ENCODE measurements at places on chromosomes 1 and 21. TPM values are rescaled to one million over a fixed set of nuclear protein-coding genes. Genes with fewer than 3 reads are reported as not detected.

DNA sequence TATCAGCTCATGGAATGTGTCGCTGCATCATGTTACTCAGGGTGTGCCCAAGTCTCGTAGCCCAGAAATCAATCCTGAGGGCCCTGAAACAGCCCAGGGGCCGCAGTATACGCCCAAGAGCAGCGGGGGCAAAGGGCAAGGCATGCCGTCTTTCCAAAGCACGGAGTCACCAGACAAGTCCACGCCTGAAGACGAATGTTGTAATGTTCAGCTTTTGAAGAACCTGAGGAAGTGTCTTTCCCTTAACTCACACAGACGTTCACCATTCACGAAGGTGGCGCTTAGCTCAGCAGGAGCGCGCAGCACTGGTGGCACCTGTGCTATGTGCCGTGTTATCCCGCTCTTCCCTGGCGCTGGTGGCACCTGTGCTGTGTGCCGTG, 18.8 kb upstream of the PWP2 start:
- peak; percentile 33 for DNase-seq

- no peak for DNase-seq
These were observed 11.3 kb downstream of the NIPAL3 start for GRCh38 chr1:24426744-24427544.

The S100A7 gene
- 107 TPM for total RNA-seq

DNA sequence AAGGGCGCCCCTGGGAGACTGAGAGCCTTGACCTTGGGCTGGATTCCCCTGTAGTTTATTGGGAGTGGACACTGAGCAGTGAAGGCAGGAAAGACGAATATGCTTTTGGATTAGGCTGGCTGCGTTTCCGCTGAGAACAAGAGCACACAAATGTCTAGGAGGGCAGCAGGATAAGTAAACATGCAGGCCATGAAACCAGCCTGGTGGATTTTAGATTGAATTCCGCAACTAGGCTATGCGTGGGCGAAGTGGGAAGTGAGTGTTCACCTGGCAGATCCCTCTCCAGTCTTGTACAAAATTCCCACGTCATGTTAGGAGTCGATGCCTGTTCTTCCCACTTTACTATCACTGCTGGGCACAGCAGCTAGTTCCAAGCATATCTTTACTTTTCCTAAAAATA, 21.4 kb upstream of the KCNJ6 start:
- DNase-seq: no peak

DNA sequence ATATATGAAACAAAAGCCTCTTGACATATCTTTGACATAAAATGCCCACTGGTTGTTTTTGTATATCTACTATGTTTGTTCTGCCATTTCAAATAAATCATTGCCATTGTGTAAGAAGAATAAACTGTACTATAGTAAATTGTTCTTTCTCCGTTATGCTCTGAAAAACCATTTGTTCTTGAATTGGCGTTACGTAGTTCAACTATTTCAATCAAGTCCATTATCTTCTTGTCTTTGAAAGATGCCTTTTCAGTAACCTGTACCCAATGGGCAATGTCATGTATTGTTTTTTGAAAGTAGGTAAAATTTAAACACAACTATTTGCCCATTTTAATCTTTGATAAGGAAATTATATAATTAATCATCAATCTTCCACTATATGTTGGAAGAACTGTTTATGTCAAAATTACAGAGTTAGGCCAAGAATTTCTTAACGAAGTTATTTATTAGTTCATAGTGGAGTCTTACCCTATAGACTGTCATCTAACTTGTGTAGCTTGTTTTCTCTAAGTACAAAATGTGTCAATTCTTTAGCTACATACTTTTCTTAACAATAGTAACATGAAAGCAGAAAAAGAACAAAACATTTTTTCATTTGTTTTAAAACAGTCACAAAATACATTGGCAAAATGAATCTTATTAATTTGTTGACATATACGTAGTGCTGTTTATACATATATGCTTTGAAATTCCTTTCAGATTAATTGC, 294.8 kb downstream of the PTPRC start:
- no peak for DNase-seq

The SV2A gene
- 0.81 TPM for total RNA-seq

- DNase-seq: no peak
These were observed 486 bp downstream of the NIPAL3 start for GRCh38 chr1:24415910-24416665.

- no peak for DNase-seq
These were observed 8.9 kb downstream of the CASP9 start for GRCh38 chr1:15515022-15515663.

The OLFML3 gene
- 17.2 TPM for total RNA-seq

GRCh38 chr1:180238675-180239074, 8.6 kb downstream of the LHX4 start:
- DNase-seq: no peak

DNA sequence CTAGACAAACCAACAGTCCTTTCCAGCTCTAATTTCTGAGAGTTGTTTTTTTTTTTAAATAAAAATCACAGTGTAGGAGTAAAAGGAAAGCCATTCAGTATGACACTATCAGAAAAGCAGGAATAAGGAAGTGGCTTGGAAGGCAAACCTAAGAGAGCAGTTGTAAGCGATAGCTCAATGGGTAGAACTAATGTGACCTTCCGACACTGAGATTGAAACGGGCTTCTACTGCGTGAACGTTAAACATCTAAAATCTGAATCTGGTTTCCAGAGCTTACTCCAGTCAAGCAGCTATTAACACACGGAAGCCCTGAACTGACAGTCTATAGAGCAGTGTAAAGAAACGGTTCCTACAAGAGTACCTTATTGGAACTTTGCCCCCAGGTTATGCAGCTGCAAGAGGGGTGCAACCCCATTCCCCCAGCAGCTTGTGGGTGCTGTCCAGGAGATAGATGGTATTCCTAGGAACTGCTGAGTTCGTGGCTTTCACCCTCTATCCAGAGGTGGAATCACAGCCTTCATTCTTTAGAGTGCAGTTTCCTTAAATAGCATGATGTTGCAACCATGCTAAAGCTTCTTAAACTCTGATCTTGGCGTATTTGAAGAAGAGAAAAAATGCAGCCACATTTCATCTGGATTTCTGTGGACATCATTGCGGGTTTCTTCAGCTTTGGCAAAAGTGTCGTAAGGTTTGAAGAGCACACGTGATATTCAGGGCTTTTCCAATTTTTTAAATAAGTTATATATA, 3.3 kb upstream of the IRF2BP2 start:
- no peak for DNase-seq

The GPR61 gene
- not detected for total RNA-seq

GRCh38 chr1:161162052-161162451, 2.8 kb downstream of the USP21 start:
- DNase-seq: peak; percentile 34

DNA sequence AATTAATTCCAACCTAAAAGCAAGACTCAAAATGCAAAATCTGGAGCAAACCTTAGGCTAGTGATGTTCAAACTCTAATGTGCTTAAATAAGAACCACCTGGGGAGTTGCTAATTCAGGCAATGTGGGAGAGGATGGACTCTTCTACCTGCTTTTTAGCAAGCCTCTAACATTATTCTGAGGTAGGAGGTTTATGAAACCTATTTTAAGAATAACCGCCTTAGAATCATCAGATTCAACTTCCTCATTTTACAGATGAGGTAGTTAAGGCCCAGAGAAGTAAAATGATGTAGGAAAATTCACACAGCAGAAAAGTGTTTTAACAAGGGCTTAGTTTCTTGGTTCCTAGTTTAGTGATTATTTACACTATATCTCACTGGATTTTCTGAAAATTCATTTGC, 8.6 kb upstream of the NTNG1 start:
- DNase-seq: no peak

The NCAM2 gene
- 0.95 TPM for total RNA-seq

GRCh38 chr1:230265200-230266115, 160.7 kb downstream of the PGBD5 start:
- peak; percentile 65 for DNase-seq

DNA sequence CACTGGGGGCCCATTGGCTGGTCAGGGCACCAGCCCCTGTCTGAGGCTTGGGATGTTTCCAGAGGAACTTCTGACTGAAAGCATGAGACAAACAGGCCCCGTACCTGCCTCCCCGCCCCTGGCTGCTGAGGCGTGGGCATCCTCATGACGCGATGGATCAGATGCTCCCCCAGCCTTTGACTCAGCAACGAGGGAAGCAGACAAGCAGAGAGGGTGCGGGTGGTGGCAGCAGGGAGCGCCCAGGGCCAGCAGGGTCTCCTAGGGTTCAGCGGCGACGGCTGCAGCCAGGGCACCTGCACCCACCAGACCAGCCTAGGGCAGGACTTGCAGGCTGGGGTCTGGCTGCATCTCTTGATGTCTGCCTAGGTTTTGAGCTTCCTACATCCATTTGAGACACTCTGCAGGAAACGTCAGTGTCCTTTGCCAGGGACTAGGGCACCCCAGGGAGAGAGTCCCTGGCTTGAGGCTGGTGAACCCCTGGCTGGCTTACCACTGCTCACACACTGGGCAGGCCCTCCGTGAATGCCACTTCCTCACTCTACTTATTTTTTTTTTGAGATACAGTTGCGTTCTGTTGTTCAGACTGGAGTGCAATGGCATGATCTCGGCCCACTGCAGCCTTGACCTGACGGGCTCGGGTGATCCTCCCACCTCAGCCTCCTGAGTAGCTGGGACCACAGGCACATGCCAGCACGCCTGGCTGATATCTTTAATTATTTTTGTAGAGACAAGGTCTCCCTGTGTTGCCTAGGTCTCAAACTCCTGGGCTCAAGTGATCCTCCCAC, 63.3 kb downstream of the DHRS3 start:
- peak; percentile 62 for DNase-seq

DNA sequence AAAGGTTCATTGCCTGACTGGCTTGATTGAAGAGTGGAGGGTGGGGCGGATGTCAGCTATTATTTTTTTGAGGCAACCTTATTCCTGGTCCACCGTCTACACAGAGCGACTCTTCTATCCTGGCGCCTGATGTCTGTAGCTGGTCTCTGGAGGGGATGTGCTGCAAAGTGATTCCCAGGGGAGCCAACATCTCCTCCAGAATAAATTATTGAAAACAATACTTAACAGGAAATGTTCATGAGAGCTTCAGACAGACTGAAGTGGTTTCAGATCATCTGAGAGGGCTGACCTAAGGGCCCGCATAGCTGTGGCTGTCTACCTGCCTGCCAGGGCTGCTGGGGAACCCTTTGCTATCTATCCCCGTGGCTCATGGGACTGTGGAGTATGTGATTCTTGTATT, 66.7 kb downstream of the TEX35 start:
- no peak for DNase-seq

The OR2AK2 gene
- total RNA-seq: not detected

- peak; percentile 70 for DNase-seq
These were observed 56.8 kb downstream of the GLIS1 start for GRCh38 chr1:53681977-53682685.

GRCh38 chr1:4344065-4344732, 310.2 kb upstream of the AJAP1 start:
- no peak for DNase-seq

DNA sequence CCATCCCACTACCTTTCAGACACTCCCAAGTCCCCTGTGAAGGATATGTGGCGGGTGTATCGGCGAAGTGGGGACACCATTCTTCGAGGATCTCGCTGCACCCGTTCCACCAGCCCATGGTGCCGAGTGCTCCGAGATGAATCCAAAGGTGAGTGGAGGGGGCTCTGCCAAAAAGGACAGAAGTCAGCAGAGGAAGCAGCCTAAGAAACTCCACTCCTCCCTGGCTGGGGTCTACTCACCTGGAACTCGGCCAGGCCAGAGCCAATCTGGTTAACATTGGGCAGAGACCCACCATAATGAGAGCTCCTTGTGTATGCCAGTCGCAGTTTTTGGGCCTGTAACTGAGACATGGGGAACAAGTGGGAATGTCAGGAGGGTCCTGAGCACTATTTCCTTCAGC, 3.6 kb downstream of the CRTC2 start:
- no peak for DNase-seq

- no peak for DNase-seq
These were observed 103.2 kb downstream of the PKN2 start for GRCh38 chr1:88787023-88787903.

- no peak for DNase-seq
These were observed 37.0 kb downstream of the RIPK4 start for GRCh38 chr21:41729701-41730366.

The CLDN17 gene
- total RNA-seq: not detected

The TCP10L gene
- total RNA-seq: not detected

DNA sequence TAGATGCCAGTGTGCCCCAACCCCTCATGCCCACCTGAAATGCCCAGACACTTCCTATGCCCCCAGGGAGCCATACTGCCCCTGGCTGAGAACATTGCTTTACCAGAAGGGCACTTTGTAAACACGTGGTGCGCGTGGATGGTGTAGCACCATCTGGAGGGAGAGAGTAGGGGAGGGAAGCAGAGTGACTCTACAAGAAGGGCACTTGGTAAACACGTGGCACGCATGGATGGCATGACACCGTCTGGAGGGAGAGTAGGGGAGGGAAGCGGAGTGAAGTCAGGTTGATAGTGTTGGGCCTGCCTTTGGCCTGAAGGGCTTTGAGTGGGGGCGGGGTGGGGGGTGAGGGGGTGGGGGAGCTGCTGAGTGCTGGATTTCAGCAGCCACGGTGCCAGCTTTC, 324.0 kb upstream of the VAMP3 start:
- no peak for DNase-seq

The AZIN2 gene
- 3.4 TPM for total RNA-seq

- DNase-seq: no peak
These were observed 182.0 kb downstream of the PLA2G4A start for GRCh38 chr1:187010571-187011309.

- DNase-seq: no peak
These were observed 10.4 kb upstream of the TMEM200B start for GRCh38 chr1:29133861-29134694.

DNA sequence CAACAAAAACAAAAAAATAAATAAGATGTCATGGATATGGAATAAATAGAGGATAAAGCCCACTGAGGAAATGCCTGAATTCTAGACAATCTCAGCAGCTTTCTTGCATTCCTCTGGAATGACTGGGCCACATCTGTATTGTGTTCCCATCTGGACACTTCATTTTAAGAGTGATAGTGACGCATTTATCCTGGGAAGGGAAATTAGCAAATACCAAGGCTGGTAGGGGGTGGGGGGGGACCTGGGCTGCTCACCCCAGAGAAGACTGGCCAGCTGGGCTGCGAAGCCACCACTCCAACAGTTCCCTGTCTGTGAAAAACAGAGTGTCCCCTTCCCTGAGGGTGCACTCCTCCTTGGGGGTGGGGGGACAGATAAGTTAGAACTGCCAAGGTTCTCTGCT, 106.3 kb downstream of the HIVEP3 start:
- no peak for DNase-seq

DNA sequence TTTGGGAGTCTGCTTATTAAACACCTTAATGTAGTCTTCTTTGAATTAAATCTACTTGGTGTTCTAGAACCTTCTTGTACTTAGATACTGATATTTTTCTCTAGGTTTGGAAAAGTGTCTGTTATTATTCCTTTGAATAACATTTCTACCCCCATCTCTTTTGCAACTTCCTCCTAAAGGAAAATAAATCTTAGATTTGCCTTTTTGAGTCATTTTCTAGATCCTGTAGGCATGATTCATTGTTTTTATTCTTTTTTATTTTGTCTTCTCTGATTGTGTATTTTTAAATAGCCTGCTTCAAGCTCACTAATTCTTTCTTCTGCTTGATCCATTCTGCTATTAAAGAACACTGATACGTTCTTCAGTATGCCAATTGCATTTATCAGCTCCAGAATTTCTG, 155.9 kb upstream of the NEGR1 start:
- no peak for DNase-seq

GRCh38 chr1:115313182-115313581, 24.9 kb downstream of the NGF start:
- DNase-seq: no peak

All from suprapubic skin (tissue), 4 donors.